ENCODE measurements at places on chromosomes 6 and 20. TPM values are rescaled to one million over a fixed set of nuclear protein-coding genes. Genes with fewer than 3 reads are reported as not detected.

Gene MUC22
- not detected for total RNA-seq

Gene BPIFB1
- not detected for total RNA-seq

Gene CGAS
- total RNA-seq = 6.0 TPM

Gene PAK5
- not detected for total RNA-seq

Gene GFOD1
- total RNA-seq = 18.1 TPM

Gene EGFL8
- total RNA-seq = 0.97 TPM

Gene SCRT2
- total RNA-seq = not detected

Gene TRPC4AP
- 81.2 TPM for total RNA-seq

Gene MARCKS
- total RNA-seq = 82.0 TPM

Gene CYP21A2
- not detected for total RNA-seq

Gene DEFB124
- total RNA-seq = not detected

Gene SUMO4
- 0.16 TPM for total RNA-seq

Gene STXBP5
- total RNA-seq = 59.0 TPM

Gene CDH22
- total RNA-seq = not detected

Gene DAAM2
- 12.2 TPM for total RNA-seq

Gene CBLN4
- total RNA-seq = not detected

Gene FBXL4
- total RNA-seq = 13.0 TPM

Gene STMND1
- not detected for total RNA-seq

Gene VARS1
- 59.8 TPM for total RNA-seq

Gene KHDC1
- 2.1 TPM for total RNA-seq

Gene FUT9
- total RNA-seq = not detected

Gene BPHL
- 12.5 TPM for total RNA-seq

Gene TPX2
- 20.9 TPM for total RNA-seq

Gene TMEM181
- 29.0 TPM for total RNA-seq

Gene C4A
- 12.1 TPM for total RNA-seq

Gene RAMACL
- 0.72 TPM for total RNA-seq

Gene ADAM33
- 11.2 TPM for total RNA-seq

Gene BEND6
- 4.0 TPM for total RNA-seq

Gene TMEM151B
- total RNA-seq = not detected

Gene MATN4
- total RNA-seq = not detected

Gene UBD
- not detected for total RNA-seq

Gene MROH8
- total RNA-seq = 1.9 TPM

Gene RSPH4A
- total RNA-seq = 0.32 TPM

Gene KCNQ2
- total RNA-seq = not detected

Gene GRIK2
- total RNA-seq = 1.9 TPM

Gene SNAP91
- total RNA-seq = 0.36 TPM

Gene MRAP2
- 0.49 TPM for total RNA-seq

Gene MAS1
- total RNA-seq = not detected

Gene B3GALT4
- total RNA-seq = 2.3 TPM

Gene ENPP5
- 0.36 TPM for total RNA-seq

Gene THBD
- 19.9 TPM for total RNA-seq

Gene KIAA1755
- total RNA-seq = 0.32 TPM

Gene AGER
- total RNA-seq = 1.6 TPM

Gene KCNK5
- total RNA-seq = not detected

Gene BCLAF1
- 48.9 TPM for total RNA-seq

Gene MOG
- not detected for total RNA-seq

Gene VEGFA
- 219 TPM for total RNA-seq

Gene LY86
- not detected for total RNA-seq

Gene VSTM2L
- 3.2 TPM for total RNA-seq

Gene CTCFL
- not detected for total RNA-seq

Gene CPXM1
- 0.97 TPM for total RNA-seq

Gene SNX9
- 39.5 TPM for total RNA-seq

Gene DYNLT2
- not detected for total RNA-seq

Data from cardiac atrium fibroblast (primary cell).